Inflammatory macrophage (primary cell): ENCODE measurements at places on chromosomes 2 and 18.

GRCh38 chr2:165068487-165068757, 113.1 kb upstream of the SLC38A11 start:
- DNase-seq, result no peak

- no peak for DNase-seq
Observed at GRCh38 chr2:72759755-72760154, 66.1 kb downstream of the EXOC6B start.

DNA sequence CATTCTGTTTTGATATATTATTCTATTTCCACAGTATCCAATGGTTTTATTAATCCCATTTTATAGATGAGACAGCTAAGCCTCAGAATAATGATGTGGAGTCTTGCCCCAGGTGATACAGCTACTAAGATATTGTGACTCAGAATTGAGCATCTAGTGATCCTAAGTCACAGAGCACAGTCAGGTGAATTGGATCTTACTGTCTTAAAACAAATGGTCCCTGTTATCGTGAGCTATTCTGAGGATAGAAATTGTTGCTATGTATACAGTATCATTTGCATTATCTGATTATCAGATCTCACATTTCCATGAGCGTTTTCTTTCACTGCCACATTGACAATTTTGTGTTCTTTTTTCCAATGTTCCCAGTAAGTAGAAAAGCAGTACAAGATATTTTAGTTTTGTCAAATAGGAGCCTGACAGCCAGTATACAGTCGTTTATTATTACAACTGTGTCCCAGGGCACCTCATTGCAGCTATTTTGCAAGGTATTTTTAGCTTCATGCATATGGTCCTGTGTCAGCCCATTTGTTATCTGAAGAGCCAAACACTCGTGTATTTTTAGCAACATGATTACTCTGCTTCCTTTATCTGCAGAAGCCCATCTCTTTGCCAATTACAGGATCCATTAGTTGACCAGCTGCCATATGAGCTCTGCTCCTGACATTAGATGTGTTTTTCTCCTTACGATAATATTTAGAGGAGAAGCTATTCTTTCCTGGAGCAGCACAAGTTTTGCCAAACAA, 25.1 kb upstream of the SGPP2 start:
- no peak for DNase-seq

GRCh38 chr2:84121-84520, 37.8 kb upstream of the FAM110C start:
- DNase-seq, result no peak

- DNase-seq, result peak; percentile 86
Observed at GRCh38 chr2:46363535-46364170, 66.4 kb downstream of the EPAS1 start.

DNA sequence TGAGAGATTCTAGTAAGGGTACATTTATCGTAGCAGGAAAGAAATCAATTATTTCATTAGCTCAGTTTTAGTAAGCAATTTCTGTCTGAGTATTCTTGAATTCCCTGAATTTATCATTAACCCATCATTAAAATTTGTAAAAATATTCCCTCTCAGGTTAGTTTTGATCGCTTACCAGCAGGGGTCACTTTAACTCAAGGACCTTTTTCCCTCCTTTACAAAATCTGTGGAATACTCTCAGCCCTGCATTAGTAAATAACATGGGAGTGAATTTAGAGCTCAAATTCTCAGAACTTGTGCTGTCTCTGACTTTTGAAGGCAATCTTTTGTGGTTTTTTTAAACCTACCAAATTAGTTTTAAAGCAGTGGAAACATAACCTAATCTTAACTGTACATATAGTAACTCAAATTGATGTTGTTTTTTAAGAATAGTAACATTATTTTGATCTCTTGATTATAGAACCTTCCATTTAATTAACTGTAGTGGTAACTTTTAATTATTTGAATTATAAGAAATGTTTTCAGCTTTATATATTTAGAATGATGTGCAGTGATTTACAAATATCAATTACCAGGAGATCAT, 97.2 kb downstream of the AGPS start:
- no peak for DNase-seq

GRCh38 chr2:39433586-39434195, 3.4 kb downstream of the MAP4K3 start:
- no peak for DNase-seq

GRCh38 chr2:235262750-235263149, 231.1 kb upstream of the AGAP1 start:
- no peak for DNase-seq

DNA sequence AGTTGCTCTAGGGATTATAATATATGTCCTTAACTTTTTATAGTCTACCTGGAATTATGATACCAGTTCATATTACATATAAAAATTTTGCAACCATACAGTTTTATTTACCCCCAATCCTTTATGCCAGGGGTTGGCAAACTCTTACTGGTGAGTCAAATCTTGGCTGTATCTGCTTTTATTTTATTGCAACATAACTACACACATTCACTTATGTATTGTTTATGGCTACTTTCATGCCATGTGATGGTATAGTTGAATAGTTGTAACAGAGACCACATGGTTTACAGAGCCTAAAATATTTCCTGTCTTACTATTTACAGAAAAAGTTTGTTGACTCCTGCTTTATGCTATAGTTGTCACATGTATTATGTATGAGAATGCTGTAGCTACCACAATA, 25.8 kb upstream of the DLX2 start:
- no peak for DNase-seq

DNA sequence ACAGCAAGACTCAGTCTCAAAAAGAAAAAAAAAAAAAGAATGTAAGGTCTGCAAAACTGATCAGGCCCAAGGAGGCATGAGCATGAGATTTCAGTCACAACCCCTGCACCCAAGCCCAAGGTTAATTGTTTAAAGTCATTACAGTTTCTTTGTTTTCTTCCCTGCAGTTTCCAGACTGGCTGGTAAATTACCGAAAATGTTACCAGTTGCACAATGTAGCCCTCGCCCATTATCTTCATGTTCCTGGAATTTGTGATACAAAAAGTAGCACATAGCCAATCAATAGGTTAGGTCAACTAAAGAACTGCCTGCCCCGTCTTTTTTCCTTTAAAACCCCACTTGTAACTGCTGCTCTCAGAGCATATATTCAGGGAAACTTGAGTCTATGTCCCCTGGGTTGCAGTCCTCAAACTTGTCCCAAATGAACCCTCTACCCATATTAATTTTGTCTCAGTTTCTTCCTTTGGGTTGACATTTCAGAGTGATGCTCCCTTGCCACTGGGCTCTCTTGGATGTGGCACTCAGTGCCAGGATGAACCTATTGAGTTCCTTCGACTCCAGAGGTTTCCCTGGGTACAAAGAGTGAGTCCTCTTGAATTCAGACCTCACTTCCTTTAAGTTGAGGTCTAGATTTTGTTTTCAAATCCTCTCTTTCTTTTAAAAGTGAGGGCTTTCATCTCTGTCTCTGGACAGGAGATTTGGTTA, 216.2 kb upstream of the HS6ST1 start:
- DNase-seq, result no peak

DNA sequence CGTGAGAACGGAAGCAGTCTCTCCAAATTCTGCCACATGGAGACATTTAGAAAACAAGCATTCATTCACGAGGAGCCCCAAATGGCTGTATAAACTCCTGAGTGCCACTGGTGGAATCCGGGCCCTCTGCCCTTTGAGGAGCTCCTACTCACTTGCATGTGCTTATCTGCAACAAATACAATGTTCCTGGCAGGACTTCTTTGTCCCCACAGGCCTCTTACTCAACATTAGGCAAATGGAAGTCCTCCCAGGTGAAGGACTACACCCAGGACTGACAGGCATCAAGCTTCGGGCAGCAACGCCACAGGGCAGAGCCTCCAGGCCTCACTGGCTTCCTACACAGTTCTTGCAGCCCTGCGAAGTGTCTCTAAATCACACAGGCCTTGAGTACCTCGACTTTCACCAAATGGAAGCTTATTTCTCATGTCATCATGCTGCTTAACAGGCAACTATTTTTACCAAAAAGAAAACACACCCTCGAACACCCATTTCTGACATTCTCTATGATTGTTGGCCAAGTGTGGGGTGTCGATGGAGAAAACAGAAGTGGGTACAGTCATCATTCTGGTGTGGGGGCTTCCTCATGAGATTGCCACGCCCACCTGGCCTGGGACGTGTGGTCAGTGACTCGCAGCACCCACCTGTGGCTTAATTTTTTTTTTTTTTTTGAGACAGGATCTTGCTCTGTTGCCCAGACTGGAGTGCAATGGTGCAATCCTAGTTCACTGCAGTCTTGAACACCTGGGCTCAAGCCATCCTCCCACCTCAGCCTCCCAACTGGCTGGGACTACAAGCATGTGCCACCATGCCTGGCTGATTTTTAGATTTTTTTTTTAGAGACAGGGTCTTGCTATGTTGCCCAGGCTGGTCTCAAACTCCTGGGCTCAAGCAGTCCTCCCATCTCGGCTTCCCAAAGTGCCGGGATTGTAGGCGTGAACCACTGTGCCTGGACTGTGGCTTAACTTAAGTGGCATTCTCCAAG, 186.8 kb upstream of the GLI2 start:
- peak; percentile 40 for DNase-seq

- DNase-seq, result no peak
Observed at GRCh38 chr18:62979900-62980299, 264.6 kb downstream of the PHLPP1 start.

DNA sequence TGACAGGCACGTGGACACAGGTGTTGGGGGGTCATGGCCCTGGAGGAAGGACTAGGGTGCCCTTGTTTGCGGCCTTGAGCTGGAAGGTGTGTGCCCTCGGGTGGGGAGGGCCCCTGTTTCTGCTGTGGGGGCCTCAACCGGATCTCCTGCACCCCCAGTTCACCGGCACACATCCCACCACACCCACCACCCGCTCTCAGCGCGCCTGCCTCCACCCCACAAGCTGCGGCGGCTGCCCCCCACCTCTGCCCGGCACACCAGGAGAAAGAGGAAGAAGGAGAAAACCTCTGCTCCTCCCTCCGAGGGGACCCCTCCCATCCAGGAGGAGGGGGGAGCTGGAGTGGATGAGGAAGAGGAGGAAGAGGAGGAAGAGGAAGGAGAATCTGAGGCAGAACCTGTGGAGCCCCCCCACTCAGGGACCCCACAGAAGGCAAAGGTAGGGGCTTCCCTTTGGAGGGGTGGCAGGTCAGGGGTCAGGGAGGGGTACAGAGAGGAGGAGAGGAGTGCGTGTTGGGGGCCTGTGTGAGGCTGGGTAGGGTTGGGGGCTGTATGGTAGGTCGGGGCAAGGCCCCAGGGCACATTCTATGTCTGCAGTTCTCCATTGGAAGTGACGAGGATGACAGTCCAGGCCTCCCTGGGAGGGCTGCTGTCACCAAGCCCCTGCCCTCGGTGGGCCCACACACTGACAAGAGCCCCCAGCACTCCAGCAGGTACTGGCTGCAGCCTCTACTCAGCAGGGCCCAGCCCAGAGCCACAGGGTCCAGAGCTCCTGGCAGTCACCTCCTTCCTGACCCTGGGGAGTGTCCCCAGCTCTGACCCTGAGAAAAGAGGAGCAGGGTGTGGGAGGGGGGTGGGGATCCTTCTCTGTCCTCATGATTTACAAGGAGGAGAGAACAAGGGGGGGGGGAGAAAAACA, 1.8 kb downstream of the SLC4A3 start:
- DNase-seq, result no peak

GRCh38 chr18:3171631-3172030, 48.1 kb downstream of the MYOM1 start:
- DNase-seq, result no peak

DNA sequence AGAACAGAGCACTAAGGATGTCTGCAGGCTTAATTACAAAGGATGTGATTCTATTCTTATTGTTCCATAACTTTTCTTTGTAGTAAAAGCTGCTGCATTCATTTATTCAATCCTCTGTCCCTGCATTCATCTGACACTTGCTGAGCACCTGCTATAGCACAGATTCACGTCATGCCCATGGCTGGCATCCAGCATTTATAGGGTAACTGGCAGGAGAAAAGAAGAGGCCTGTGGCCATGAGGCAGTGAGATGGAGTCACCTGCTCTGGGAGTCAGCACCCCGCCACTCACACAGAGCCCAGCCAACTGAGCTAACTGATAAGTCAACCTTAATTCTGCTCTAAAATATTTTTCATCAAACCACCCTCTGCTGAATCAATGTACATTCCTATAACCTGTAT, 18.3 kb upstream of the CDC42EP3 start:
- DNase-seq, result no peak

DNA sequence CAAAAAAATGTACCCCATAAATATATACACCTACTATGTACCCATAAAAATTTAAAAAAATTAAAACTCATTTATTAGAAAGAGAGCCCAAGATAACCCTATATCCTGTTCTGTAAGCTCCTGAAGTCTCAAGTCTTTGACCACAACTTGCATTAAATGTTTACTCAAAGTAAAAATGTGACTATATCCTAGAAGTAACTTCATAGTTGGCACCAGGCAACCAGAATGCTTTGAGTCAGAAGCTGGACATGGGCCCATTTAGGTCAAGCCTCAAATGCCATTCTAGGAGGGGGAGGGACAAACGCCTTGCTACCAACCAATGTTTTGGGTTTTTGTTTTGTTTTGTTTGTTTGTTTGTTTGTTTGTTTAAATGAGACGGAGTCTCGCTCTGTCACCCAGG, 9.3 kb upstream of the TBC1D8 start:
- DNase-seq, result no peak

- no peak for DNase-seq
Observed at GRCh38 chr2:85430752-85431569, 12.4 kb downstream of the SH2D6 start.

DNA sequence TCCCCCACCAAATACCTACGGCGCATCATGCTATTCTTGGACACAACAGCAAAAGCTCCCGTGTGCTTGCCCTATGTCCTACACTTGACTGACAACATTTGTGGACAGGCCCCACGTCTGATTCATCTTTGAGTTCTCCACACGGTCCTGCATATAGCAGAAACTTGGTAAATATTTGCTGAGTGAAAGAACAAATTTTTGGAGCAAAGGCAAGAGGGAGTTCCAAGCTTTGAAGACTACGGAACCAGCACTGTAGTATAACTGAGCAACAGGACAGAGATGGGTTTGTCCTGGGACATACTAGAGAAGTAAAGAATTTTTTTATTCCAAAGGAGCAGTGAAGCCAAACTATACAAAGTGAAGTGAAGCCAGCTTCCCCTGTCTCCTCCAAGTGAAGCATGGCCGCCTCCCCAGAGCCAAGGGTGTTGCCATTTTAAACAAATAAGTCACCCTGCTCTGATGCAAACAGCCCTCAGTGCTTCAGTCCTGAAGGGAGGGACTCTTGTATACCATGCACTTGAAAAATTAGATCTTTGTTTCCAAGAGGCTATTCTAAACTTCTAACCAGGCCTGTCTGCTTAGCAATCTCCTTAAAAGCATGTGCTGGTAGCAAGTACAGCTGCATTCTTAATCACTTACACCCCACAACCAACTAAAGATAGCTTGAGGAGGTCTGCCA, 35.9 kb downstream of the SPRED2 start:
- peak; percentile 35 for DNase-seq

GRCh38 chr2:219574484-219575311, 2.6 kb downstream of the INHA start:
- DNase-seq, result no peak

DNA sequence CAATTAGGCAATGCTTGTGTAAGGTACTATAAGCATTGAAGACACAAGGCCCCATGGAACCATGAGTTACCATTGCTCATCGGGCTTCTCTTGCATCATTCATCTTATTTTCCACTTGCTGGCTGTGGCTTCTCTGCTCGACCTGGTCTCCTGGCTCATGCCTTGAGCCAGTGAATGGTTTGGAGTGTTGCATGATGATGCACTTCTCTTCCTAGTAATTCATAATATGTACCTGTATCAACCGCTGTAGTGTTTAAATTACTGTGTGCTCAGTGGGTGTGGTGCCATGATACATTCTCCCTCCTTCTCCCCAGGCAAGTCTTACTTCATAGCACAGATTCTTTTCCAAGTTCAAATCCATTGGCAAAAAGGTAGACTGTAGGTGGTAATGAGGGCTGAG, 66.8 kb downstream of the ABCA12 start:
- no peak for DNase-seq
